ENCODE measurements at places on chromosomes 2 and 18.

- DNase-seq: no peak
Observed at GRCh38 chr2:47486841-47487497, 84.0 kb downstream of the MSH2 start.

DNA sequence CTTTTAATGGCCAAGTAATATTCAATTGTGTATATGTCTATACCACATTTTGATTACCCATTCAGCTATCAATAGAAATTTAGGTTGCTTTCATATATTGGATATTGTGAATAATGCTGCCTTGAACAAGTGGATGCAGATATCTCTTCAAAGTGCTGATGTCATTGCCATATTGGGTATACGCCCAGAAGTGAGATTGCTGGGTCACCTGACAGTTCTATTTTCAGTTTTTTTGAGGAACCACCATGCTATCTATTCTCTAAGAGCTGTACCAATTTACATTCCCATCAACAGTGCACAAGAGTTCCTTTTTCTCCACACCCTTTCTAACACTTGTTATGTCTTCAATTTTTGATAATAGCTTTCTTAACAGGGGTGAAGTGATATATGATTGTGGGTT is 306.9 kb downstream of the ZNF516 start:
- no peak for DNase-seq

DNA sequence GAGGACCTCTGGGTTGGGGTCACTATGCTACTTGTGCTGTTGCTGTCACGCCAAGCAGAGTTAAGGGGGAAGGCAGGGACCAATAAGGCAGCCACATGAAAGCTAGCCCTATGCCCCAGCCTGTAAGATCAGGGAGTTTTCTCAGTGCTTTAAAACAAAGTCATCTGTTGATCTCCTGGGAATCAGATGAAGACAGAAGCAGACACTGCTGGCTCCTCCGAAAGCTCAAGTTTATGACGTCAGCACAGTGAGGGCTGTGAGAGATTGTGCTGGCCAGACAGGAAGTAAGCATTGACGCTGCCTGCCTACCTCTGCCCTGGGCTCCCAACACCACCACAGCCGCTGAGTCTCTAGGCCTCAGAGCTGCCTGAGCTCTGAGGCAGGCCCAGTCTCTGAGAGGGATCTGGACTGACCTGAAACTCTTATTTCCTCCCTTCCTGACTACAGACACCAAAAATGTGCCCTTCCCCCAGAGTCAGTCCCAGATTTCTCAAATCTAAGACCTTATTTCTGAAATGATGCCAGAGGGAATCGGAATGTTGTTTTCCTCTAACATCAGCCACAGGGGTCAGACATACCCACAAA is 118.1 kb upstream of the EPAS1 start:
- peak; percentile 34 for DNase-seq

DNA sequence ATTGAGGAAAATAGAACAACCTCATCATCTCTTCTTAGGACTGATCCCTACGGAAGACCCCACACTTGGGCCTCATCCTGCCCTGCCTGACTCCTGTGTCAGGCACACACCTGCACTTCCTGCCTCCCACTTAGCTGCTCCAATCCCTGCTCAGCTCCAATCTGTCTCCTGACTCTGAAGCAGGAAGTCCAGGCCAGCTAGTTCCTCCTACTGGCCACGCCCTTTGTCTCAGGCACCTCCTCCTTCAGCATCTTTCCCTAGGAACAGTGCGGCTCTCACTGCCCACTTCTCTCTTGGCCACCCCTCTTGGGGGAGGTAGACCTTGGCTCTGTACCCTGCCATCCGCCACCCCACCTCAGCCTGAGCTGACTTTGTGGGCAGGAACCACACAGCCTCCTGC is 135.8 kb downstream of the CELF4 start:
- no peak for DNase-seq

GRCh38 chr2:138424436-138425140 is 77.0 kb upstream of the SPOPL start:
- DNase-seq: no peak

DNA sequence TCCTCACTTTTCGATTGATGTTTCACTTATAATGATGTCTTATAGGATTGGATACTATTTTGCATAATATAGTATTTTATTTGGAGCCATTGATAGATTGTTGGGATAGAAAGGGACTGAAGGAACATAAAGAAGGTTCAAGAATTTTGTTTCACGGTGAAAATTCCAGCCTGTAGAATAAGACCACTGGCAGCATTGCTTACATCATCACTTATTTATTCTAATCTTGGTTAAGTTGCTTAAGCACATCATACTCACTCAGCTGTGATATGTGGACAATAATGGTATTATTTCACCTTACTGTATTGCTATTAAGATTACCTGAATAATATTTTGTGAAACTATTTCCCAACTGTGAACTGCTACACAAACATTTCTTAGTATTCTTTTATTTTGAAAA is 118.3 kb downstream of the FIGN start:
- DNase-seq: no peak

GRCh38 chr2:17226941-17227490 is 291.2 kb downstream of the RAD51AP2 start:
- no peak for DNase-seq

DNA sequence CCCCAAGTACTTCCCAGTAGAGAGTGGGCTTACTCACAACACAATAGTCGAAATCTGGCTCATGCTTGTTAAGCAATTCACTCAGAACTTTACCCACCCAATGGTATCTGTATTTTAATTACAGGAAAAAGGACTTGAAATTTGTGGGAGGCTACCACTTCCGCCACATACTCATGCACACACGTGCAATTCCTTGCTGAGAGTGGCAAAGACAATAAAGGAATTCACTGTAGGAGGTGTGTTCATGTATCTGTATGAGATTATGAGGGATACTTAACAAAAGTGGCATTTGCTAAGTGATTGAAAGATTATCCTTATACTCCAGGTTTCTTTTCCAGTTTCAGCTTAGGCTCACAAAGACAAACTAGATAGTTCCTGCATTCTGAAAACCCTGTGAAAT is 14.9 kb upstream of the LYPD6 start:
- no peak for DNase-seq

DNA sequence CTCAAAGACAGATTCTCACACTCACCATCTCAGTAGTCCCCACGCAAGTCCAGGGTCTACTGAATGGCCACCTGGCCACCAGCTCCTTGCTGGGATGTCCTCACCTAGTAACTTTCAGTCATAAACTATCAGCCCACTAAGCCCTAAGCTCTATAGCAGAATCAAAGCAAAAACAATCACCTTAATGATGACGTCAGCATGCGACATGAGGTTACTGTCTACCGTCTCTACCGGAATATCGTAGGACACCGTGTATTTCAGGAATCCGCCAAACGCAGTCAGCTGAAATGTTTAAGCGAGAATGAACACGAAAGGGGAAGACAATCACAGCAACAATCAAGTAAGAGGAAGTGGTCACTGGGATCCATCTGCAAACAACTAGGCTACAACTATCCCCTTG is 81.8 kb downstream of the LAMA1 start:
- no peak for DNase-seq

DNA sequence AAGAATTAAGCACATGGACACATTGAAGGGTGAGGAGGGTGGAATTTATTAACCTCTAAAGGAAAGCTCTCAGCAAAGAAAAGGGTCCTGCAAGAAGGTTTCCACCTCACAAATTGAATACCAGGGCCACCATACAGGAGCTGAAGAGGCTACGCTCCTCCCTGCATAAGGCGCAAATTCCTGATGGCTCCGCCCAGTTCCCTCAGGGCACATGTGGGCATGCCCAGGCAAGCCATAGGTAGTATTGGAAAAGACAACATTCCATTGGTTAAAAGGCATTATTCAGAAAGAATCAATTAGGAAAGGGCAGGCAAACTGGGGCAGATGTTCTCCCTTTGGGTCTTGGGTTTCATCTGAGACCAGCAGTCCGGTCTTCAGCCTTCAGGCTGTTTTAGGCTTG is 161.2 kb downstream of the PTPRM start:
- no peak for DNase-seq

Data from activated CD8-positive, alpha-beta memory T cell treated with anti-CD3 and anti-CD28 coated beads for 1 hour (primary cell).